ENCODE measurements at places on chromosomes 7 and 10.

- no peak for DNase-seq
These were observed 26.9 kb downstream of the VPS41 start for GRCh38 chr7:38881947-38882684.

DNA sequence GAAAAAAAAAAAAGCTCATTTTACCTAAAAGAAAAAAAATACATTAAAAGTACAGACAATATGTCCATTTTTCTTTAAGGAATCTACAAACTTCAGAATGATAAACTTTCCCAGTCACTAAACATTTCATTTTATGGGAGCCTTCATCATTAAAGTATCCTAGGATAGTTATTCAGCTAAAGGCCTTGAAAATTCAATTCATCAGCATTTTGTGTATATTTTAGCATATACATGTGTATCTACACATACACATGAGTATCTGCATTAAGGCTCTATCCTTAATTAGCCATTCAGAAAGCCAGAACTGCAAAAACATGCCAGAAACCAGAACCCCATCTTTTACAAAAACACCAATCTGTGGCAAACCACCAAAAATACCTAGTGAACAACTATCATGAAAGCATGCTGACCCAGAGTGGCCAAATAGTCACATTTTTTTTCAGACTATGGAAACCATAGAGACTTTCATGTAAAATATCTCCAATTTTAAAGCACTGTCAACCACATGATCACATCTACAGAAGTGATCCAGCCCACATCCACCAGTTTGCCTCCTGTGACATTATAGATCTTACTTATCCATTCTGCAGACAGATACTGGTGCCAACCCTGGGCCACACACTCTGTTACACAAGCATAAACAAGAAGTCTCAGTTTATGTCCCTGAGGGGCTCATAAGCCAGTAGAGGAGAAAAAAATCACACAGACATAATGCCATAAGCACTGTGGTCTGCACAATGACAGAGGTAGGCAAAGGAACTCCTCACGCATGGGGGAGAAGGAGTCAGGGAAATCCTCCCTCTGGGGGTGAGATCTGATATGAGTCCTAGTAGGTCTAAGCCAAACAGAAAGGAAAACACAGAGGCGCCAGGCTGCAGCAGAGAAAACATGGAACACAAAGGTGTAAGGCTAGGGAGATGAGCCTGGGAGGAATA is 79.2 kb downstream of the SRPK2 start:
- DNase-seq, result no peak

DNA sequence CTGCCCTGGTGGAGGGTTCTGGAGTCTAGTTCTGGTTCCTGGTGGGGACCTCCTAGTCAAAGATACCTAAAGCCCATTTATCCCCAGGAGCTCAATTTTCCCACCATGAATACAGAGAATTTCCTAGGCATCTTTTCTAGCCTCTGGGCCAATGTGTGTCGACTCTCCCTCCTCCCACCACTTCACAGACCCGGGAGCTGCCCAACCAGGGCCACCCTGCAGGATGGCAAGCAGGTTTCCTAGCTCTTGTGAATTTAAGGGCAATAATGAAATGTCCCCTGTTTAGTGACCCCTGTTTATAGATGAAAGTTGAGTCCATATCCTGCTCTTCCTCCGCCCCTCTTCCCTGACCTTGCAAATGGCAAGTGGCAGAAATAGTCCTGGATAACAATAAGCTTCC is 9.4 kb downstream of the DLX5 start:
- no peak for DNase-seq

GRCh38 chr10:130512936-130513335 is 376.7 kb downstream of the GLRX3 start:
- no peak for DNase-seq

DNA sequence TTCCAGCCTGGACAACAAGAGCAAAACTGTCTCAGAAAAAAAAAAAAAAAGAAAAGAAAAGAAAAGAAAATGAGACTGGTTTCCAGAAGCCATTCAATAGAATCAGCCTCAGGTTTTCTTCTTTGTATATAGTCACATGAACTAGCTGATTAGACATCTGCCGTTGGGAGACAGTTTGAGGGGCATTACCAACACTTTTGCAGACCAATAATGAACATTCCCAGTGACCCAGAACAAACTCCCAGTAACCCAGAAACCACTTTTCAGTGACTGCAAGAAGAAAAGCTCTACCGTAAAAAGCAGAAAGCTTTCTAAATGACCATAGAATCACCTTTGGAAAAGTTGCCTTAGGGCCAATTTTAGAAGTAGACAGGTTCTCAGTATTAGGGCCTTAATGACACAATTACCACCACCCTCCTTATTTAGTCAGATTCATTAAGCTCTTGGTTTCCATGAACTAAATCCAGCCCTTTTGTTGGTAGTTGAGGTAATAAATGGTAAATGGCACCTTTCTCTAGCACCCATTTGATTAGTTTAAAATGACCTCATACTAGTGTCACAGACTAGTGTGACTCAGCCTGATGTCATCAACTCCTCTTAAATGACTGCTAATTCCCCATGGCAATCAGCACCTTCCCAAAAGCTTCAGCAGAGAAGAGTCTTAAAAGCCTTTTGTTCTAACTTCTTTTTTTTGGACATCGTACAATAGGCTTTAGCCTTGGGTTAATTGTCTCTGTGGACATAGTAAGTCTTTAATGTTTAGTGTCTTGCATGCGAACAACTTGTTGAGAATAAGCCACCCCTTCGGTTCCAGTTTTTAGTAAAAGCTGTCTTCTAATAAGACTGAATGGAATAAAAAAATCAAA is 33.6 kb upstream of the XRCC2 start:
- no peak for DNase-seq

GRCh38 chr7:29723599-29723998 is 82.7 kb upstream of the WIPF3 start:
- no peak for DNase-seq

DNA sequence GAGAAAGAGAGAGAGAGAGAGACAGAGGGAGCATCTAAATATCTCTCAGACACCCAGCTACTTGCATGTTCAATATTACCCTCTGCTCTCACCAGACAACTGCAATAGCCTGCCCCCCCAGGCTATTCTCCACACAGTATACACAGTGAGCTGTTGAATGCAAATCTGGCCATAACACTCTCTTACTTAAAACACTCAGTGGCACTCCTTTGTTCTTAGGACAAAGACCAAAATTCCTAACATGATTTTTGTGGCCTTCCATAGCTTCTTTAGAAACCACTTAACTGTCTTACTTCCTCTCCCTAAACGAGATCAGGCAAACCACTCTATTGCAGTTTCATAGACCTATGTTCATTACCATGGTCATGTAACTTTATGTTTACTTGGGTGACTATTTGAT is 903.6 kb upstream of the AUTS2 start:
- DNase-seq, result peak; percentile 13

- DNase-seq, result no peak
These were observed 44.0 kb upstream of the ZMIZ1 start for GRCh38 chr10:79024720-79025198.

- peak; percentile 26 for DNase-seq
These were observed 194.2 kb upstream of the SLC26A5 start for GRCh38 chr7:103640031-103640779.

DNA sequence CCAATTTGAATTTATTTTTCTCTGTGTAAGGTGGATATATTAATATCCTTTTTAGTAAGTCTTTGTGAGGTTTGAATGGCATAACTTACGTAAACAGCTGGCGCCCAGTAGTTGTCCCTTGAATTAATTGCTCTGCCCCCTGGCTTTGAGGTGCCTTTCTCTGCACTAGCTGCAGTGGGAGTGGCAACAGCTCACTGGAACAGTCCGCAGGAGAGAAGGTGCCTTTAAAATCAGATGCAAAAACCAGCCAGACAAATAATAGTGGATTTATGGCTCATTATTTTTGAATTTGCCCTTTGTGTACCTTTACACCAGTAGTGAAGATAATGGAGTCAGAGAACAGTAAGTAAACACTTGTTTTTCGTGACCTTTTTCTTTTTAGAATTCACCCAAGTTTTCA is 11.8 kb downstream of the FERD3L start:
- no peak for DNase-seq

DNA sequence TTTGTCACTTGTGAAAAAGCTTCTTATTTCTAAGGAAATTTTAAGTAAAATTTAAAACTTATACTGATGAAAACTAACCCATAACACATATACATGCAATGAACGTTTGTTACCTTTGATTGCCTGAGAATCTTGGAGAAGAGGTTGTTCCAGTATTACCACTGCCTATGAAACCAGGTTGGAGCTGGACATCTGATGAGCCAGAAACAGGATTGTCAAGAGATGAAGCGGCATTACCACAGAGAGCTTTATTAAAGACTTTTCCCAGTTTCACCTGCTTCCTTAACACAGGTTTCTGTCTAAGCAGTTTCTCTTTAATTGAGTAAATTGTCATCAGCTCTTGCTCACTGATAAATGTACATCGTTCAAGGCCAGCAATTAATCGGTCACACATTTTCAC is 9.0 kb upstream of the KIF20B start:
- no peak for DNase-seq

DNA sequence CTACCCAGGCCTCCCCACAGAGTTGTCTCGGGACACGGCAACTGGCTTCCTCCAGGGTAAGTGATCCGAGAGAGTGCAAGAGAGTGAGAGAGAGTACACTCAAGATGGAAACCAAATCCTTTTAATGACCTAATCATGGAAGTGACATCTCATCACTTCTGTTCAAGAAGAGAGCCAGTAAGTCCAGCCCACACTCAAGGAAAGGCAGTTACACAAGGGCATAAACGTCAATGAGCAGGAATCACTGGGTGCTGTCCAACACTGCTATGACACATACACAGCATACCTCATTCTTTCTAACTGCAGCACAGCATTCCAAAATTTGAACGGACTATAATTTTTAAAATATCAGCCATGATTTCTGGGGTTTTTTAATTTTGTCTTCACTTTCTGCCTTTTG is 29.3 kb upstream of the OSBPL3 start:
- peak; percentile 88 for DNase-seq

GRCh38 chr10:26254616-26255015 is 38.0 kb downstream of the GAD2 start:
- no peak for DNase-seq

GRCh38 chr10:102948176-102948575 is 30.1 kb downstream of the CNNM2 start:
- DNase-seq, result no peak

DNA sequence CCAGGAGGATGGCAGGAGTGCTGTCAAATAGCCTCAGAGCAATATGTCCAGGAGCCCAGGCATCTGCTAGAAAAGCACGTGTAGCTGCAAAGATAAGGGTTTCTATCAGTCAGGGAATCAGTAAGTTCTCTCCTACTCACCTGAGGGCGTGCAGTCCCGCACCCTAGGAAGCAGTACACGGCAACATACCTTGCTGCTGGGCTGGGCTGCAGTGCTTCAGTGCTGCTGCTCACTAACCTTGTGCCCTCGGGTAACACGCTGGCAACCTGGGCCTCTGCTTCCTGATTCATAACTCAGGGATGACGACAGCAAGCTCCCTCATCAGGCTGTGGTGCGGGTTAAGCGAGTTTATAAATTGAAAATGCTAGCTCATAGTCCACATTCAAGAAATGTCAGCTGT is 29.5 kb upstream of the CCNY start:
- DNase-seq, result no peak

DNA sequence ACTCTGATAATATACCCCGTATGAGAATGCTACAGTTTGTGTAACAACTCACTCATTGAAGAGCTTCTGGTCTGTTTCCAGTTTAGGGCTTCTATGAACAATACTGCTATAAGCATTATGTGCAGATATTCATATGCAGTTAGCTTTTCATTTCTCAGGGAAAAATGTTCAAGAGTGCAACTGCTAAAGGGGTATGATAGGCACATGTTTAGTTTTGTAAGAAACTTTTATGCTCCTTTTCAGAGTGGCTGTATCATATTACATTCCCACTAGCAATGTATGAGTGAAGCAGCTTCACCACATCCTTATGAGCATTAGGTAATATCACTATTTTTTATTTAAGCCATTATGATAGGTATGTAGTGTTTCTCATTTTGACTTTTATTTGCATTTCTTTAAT is 182.6 kb upstream of the CXCL12 start:
- no peak for DNase-seq

GRCh38 chr10:89245802-89246201 is 5.8 kb downstream of the LIPA start:
- DNase-seq, result no peak

GRCh38 chr10:18406136-18406535 is 245.3 kb downstream of the NSUN6 start:
- no peak for DNase-seq

GRCh38 chr7:26507108-26507987 is 215.7 kb downstream of the SNX10 start:
- no peak for DNase-seq

DNA sequence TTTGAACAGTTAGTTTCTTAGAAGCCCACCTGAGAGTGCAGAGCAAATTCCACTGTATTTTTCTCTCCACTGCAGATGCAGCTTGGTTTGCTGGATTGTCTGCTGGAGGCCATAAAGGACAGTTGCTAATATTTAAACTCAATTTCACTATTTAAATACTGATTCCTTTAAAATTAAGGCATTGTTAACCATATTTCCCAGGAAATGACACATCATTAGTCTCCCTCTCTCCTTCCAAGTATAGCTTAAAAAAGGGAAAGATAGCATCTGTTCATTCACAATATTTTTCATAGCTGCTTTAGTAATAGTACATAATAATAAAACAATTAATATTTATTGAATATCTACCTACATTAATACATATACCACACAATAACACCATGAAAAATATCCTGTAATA is 252.9 kb downstream of the HGF start:
- DNase-seq, result no peak

DNA sequence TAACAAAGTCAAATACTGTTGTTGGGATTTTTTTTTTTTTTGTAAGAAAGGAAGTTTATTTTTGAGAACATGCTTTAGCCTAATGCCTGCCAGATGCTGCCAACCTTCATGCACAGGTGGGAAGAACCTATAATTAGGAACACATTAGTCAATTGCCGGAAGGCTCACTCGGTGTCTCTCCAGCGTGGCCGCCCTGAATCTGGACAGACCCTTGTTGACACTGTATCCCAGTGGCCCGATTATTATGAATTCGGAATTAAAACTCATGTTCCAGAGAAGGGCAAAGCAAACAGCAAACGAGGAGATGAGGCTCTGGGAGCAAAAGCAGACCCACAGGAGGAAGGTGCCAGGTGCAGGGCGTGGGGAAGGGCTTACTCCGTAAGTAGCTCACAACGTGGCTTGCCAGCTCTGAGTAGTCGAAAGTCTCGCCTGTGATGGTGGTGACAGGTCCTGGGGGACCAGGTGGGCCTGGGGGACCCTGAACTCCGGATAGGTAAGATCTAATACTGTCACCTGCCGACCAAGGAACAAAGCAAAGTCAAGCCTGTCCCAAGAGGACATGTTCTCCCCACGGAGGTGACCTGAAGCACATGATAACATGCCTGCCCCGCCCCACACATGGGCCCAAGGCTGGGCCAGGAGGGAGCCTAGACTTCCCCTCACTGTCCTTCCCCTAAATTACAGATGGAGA is 48.3 kb downstream of the COL17A1 start:
- DNase-seq, result no peak

GRCh38 chr7:774161-775109 is 47.4 kb upstream of the PRKAR1B start:
- peak; percentile 73 for DNase-seq

- DNase-seq, result no peak
These were observed 77.8 kb downstream of the SHH start for GRCh38 chr7:155734445-155734809.

GRCh38 chr7:116512520-116513188 is 12.2 kb upstream of the CAV1 start:
- peak; percentile 19 for DNase-seq

Data from AG08395 (cell line).